ENCODE measurements at places on chromosomes 13 and 19. TPM values are rescaled to one million over a fixed set of nuclear protein-coding genes. Genes with fewer than 3 reads are reported as not detected.

Gene HS6ST3
- not detected for total RNA-seq

Gene ZNF548
- total RNA-seq: 3.2 TPM

Gene GARIN5A
- total RNA-seq: 2.4 TPM

Gene KIR2DL3
- not detected for total RNA-seq

Gene RFXAP
- total RNA-seq: 0.88 TPM

Gene RAB3D
- total RNA-seq: 6.0 TPM

Gene CRLF1
- total RNA-seq: 5.1 TPM

Gene ZNF564
- 1.3 TPM for total RNA-seq

Gene IRGC
- total RNA-seq: not detected

Gene CLDND2
- total RNA-seq: 3.7 TPM

Gene ZNF66
- not detected for total RNA-seq

Gene EBI3
- 3.4 TPM for total RNA-seq

Gene SLC25A41
- total RNA-seq: 0.13 TPM

All from A549 treated with Hydrocortisone at 1 μM for 4 hours (cell line).